Activated T-cell treated with anti-CD3 and anti-CD28 coated beads, Interleukin-2, amount 50 U/mL, for 72 hours (primary cell): ENCODE measurements at places on chromosomes 6 and 20. TPM values are rescaled to one million over a fixed set of nuclear protein-coding genes. Genes with fewer than 3 reads are reported as not detected.

DNA sequence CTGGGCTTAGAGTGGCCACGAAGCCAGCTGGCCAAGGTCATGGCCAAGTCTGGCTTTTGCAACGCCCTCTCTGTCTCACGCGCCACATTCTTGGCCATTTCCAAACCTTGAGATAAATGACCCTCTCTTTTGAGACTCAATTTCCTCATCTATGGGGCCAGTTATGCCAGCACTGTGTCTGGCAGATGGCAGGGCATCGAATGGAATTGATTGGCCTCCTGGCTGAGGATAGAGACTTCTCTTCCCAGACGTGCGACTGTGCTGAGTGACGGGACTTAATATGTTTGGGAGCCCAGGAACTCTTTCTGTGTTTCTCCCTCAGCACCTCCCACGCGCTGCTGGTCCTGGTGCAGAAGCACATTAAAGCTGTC lies 7.6 kb downstream of the BPIFB2 start:
- peaks cover 3% of the 10 kb centered on the region for H3K4me1 ChIP-seq
- no peaks in the 10 kb centered on the region for H3K36me3 ChIP-seq
- no peak overlapping the region for H3K27ac ChIP-seq
- no peak overlapping the region for H3K4me3 ChIP-seq
- no peak for DNase-seq
- H3K27me3 ChIP-seq, result no peaks in the 10 kb centered on the region

Gene SRC
- total RNA-seq, result 5.1 TPM

DNA sequence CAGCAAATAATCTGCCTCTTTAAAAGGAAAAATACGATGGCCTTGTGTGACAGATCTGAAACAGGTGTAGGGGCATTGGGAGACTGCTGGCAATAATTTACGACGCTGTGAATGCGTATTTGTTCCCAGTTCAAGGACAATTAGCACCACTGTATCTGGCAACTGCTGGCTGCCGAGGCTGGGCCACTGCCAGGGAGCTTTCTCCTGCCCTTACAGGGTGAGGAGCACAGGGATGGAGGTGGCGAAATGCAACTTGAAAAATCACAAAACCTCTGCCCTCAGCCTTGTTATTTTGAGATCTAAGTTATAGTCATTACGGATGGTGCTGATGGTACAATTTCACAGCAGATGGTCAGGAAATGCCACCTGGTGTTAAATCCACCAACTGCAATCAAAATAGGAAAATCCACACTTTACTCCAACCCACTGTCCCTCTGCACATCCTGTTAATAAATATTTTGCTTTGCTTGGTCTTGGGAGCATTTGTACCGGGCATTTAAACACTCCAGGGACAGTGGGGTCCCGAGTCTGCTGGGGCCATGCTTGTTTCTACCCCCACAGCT lies 6.4 kb downstream of the MYLK4 start:
- H3K27ac ChIP-seq, result no peak overlapping the region
- no peak for DNase-seq
- peaks cover 2% of the 10 kb centered on the region for H3K4me1 ChIP-seq
- no peaks in the 10 kb centered on the region for H3K36me3 ChIP-seq
- H3K27me3 ChIP-seq, result peaks cover 2% of the 10 kb centered on the region

- DNase-seq, result no peak
- H3K27me3 ChIP-seq, result peaks cover 91% of the 10 kb centered on the region
Observed at GRCh38 chr6:2558098-2558680, 192.5 kb downstream of the MYLK4 start.

Gene PRL
- total RNA-seq, result not detected

- H3K4me1 ChIP-seq, result peaks cover 11% of the 10 kb centered on the region
- no peaks in the 10 kb centered on the region for H3K27me3 ChIP-seq
- peak; percentile 88 for DNase-seq
- peak overlapping the region; percentile 45 for H3K4me3 ChIP-seq
Observed at GRCh38 chr20:32652739-32653526, 20.8 kb downstream of the C20orf203 start.

DNA sequence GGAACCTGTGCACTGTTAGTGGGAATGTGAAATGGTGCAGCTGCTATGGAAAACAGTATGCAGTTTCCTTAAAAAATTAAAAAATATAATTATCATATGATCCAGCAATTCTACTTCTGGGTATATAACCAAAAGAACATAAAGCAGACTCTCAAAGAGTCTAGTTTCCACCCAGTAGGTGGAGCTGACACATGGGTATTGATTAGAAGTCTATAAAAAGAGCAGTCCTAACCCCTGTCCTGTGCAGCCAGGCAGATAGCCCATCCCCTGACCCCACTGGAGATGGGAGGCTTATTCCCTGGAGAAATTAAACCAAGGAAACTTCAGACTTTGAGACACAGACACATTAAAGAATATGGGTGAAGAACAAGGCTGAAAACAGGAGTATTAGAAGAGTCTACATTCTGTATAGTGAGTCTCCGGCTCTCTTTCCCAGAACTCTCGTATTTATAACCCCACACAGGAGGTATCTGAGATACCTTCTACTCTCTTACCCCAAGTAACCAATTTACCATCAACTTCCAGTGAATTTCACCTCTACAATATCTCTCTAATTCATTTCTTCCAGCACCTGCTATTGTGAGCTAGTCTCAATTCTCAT lies 92.3 kb downstream of the SEL1L2 start:
- no peak overlapping the region for H3K4me3 ChIP-seq
- H3K36me3 ChIP-seq, result peaks cover under 1% of the 10 kb centered on the region
- H3K27me3 ChIP-seq, result no peaks in the 10 kb centered on the region
- no peak for DNase-seq
- H3K4me1 ChIP-seq, result no peaks in the 10 kb centered on the region
- H3K27ac ChIP-seq, result no peak overlapping the region

Gene SLC17A3
- total RNA-seq, result 1.7 TPM

DNA sequence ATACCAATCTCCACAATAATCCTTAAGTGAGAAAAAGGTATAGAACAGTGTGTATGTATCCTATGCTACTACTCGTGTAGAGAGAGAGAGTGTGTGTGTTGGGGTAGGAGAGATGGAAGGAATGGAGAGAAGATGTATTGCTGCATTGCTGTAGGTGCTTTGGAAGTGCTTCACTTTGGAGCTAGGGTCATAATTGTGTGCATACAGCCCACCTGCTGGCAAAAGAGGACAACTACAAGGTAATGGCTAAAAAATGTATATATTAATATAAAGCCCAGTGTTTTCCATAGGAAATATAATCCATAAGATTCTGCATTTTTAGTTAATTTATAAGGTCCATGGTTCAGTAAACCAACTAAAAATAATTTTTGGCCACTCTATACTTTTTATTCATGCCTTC lies 36.1 kb downstream of the SERAC1 start:
- H3K27me3 ChIP-seq, result no peaks in the 10 kb centered on the region
- H3K36me3 ChIP-seq, result no peaks in the 10 kb centered on the region
- H3K27ac ChIP-seq, result no peak overlapping the region
- no peak overlapping the region for H3K4me3 ChIP-seq
- no peaks in the 10 kb centered on the region for H3K4me1 ChIP-seq
- peak; percentile 4 for DNase-seq

DNA sequence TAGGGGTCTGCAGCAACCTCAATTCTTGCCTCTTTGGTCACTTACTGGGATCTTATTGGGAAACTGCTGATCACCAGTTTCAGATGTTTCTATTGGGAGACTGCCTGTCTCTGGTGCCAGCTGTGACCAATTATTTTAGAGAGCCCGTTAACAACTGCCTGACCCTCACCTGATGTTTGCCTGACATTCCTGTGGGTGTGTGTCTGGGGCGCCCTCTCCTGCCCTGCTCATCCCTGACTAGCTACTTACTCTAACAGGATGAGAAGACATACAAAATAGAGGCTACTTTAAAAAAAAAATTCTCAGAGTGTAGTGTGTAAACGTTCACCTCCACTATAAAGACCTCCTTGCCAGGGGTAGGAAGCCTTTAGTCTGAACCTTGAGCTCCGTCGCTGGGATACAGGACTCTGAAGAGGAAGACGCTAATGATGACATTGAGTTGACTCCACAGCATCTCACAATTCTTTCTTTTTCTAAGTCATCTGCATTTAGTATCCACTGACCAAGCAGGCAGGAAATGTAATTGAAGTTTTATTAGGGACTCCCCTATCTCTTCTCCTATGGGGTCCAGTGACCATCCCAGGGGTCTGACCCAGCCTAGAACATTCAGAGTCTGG lies 54.6 kb upstream of the DDR1 start:
- H3K36me3 ChIP-seq, result no peaks in the 10 kb centered on the region
- no peak for DNase-seq
- H3K27ac ChIP-seq, result peak overlapping the region; percentile 96
- peak overlapping the region; percentile 88 for H3K4me3 ChIP-seq
- H3K27me3 ChIP-seq, result no peaks in the 10 kb centered on the region
- H3K4me1 ChIP-seq, result peaks cover 71% of the 10 kb centered on the region

DNA sequence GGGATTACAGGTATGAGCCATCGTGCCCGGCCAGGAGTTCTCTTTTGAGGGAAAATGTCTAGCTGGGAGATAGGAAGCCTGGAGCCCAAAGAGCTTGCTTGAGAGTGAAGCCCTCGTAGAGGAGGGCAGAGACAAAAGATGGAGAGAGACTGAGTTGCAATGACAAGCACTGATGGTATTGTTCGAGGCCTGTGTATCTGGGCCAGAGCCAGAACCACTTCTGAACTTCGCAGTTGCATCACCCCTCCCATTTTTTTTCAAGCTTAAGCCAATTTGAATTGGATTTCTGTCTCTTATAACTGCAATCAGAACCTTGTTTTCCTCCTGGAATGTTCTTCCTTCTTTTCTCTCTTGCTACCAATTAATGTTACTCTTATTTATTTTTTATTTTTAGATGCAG lies 83.1 kb downstream of the KCNB1 start:
- DNase-seq, result no peak
- peaks cover 16% of the 10 kb centered on the region for H3K27me3 ChIP-seq
- no peak overlapping the region for H3K4me3 ChIP-seq
- H3K36me3 ChIP-seq, result no peaks in the 10 kb centered on the region
- H3K4me1 ChIP-seq, result no peaks in the 10 kb centered on the region

DNA sequence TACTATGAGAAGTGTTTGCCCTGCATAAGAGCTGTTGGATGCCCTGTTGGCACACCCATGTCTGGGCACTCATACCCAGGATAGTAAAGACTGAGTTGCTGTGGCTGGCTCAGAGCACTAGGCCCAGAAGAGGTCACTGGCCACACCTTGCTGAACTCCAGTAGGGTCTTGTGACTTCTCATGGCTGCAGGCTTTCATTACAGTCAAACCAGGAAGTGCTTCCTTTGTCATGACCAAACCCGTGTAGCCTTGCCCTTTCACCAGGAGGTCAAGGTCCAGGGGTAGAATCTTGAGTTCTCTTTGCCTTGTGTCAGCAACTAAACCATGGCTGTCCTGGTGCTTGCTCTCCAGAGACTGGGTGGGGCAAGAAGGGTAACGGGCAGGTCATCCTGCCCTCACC lies 49.5 kb downstream of the CD164 start:
- no peak for DNase-seq
- no peaks in the 10 kb centered on the region for H3K36me3 ChIP-seq
- peaks cover 6% of the 10 kb centered on the region for H3K4me1 ChIP-seq
- H3K4me3 ChIP-seq, result no peak overlapping the region

- H3K4me3 ChIP-seq, result peak within 1 kb of the TSS; percentile 70
- H3K27me3 ChIP-seq, result peaks cover 6% of the 10 kb centered on the region
- DNase-seq, result no peak
- no peaks in the 10 kb centered on the region for H3K36me3 ChIP-seq
- H3K4me1 ChIP-seq, result no peaks in the 10 kb centered on the region
Observed at GRCh38 chr6:32589596-32590449, at the start of gene HLA-DRB1. Gene HLA-DRB1 (minus strand): TSS chr6:32589848. CDS start chr6:32589742, 106 bp downstream.

Gene RGS19
- 40.0 TPM for total RNA-seq

DNA sequence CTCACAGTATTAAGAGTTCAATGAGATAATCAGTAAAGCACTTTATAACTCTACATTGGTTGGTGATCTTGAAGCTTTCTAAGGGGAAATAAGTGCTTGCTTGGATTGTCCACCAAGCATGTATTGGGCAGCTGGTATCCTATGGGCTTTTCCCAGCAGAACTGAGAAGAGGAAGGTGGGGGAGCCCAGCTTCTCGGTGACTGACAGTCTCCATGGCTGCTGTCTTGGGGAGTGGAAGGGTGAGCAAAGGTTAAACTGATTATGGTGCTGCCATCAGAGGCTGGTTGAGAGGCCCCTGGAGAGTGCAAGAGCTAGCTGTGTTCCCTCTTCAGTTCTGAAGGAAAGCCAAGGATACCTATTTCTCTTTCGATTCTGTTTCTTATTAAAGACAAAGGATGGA lies 35.5 kb upstream of the ADTRP start:
- no peak for DNase-seq
- H3K4me3 ChIP-seq, result no peak overlapping the region
- peaks cover 14% of the 10 kb centered on the region for H3K4me1 ChIP-seq
- no peak overlapping the region for H3K27ac ChIP-seq
- no peaks in the 10 kb centered on the region for H3K27me3 ChIP-seq
- no peaks in the 10 kb centered on the region for H3K36me3 ChIP-seq

DNA sequence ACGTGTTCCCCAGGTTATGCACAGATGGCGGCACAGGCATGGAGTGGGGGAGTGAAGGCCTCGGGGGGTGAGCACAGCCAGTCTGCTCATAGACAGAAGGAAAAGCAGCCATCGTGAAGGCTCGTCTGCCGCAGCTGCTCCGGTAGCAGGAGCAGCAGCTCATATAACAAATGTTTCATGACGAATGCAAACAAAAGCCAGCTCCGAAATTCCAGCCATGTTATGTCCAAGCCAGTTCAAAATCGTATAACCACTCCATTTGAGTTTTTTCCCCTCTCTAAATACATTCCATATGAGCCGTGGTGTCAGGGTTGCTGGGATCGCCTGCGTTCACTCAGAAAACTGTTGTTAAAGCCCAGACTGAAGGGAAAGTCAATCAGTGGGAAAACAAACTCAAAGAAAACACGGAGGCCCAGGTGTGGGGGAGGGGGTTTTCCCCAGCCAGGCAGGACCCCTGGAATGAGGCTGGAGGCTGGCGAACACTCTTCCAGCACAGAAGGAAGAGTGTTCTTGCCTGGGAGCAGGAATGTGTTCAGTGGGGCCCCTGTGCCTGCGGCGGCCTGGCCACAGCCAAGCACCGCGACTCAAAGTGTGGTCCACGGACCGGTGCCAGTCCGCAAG lies 280.4 kb upstream of the TAB2 start:
- DNase-seq, result no peak
- H3K4me1 ChIP-seq, result peaks cover 67% of the 10 kb centered on the region
- peaks cover 1% of the 10 kb centered on the region for H3K36me3 ChIP-seq
- H3K27ac ChIP-seq, result no peak overlapping the region

DNA sequence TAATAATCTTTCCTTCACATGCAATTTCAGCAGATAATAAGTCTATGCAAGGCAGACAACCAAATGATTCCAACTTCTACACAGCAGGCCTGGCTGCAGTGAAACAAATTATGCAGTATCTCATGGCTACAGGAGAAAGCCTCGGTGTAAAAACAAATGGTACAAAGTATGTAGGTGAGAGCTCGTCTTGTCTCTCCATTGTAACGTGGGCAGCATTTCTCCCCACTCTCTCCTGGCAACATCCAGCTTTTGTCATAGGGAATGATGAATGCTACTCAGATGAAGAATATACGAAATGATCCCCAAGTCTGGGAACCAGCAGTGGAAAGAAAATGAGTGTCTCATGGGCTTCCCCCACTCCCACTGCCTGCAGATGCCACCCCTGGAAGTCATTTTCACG lies 32.4 kb downstream of the FYN start:
- peaks cover 8% of the 10 kb centered on the region for H3K4me1 ChIP-seq
- no peak for DNase-seq
- H3K36me3 ChIP-seq, result peaks cover 6% of the 10 kb centered on the region
- H3K27ac ChIP-seq, result peak overlapping the region; percentile 64

GRCh38 chr6:71486461-71486860 lies 197.8 kb downstream of the OGFRL1 start:
- H3K4me3 ChIP-seq, result no peak overlapping the region
- H3K36me3 ChIP-seq, result no peaks in the 10 kb centered on the region
- no peak for DNase-seq
- no peak overlapping the region for H3K27ac ChIP-seq
- H3K27me3 ChIP-seq, result peaks cover 9% of the 10 kb centered on the region
- peaks cover 6% of the 10 kb centered on the region for H3K4me1 ChIP-seq
